Endodermal cell (in vitro differentiated cells): ENCODE measurements at places on chromosomes 12 and 14. TPM values are rescaled to one million over a fixed set of nuclear protein-coding genes. Genes with fewer than 3 reads are reported as not detected.

The ADCY4 gene
- 0.49 TPM in 1 of 3 replicates, not detected in the others for total RNA-seq

The FAIM2 gene
- 0.25 TPM in 1 of 2 replicates, not detected in the other for total RNA-seq

- peaks cover 14% of the 10 kb centered on the region for H3K4me1 ChIP-seq
- DNase-seq, result no peak
- no peak overlapping the region for H3K27ac ChIP-seq
- H3K36me3 ChIP-seq, result no peaks in the 10 kb centered on the region
- no peak overlapping the region for H3K4me3 ChIP-seq
These were observed 155.4 kb upstream of the EGLN3 start for GRCh38 chr14:34106310-34106709.

DNA sequence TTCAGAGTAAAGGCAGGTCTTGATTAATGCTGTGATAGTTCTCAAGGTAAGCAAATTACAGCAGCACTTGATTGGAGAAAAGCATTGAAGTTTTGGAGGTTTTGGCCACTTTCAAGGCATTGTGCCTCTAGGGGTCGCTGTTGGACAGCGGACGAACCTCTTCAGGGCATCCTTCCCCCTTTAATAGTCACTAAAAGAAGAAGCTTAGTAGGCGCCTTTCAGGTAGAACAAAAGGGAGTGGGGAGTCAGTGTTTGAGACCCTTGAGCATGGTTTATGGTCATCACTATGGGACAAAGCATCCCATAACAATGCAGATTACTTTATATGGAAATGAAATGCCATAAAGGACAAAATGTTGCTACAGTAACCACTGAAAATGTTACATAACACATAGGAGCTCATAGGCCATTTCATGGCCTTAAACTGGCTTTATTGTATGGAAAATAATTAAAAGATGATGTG lies 199.5 kb upstream of the DCN start:
- peak overlapping the region; percentile 81 for H3K4me3 ChIP-seq
- peak overlapping the region; percentile 90 for H3K27ac ChIP-seq
- H3K36me3 ChIP-seq, result no peaks in the 10 kb centered on the region
- DNase-seq, result peak; percentile 98

GRCh38 chr14:84493779-84494178 lies 1036.2 kb upstream of the FLRT2 start:
- no peaks in the 10 kb centered on the region for H3K27me3 ChIP-seq
- H3K4me3 ChIP-seq, result no peak overlapping the region
- H3K4me1 ChIP-seq, result peaks cover 4% of the 10 kb centered on the region
- H3K36me3 ChIP-seq, result no peaks in the 10 kb centered on the region

DNA sequence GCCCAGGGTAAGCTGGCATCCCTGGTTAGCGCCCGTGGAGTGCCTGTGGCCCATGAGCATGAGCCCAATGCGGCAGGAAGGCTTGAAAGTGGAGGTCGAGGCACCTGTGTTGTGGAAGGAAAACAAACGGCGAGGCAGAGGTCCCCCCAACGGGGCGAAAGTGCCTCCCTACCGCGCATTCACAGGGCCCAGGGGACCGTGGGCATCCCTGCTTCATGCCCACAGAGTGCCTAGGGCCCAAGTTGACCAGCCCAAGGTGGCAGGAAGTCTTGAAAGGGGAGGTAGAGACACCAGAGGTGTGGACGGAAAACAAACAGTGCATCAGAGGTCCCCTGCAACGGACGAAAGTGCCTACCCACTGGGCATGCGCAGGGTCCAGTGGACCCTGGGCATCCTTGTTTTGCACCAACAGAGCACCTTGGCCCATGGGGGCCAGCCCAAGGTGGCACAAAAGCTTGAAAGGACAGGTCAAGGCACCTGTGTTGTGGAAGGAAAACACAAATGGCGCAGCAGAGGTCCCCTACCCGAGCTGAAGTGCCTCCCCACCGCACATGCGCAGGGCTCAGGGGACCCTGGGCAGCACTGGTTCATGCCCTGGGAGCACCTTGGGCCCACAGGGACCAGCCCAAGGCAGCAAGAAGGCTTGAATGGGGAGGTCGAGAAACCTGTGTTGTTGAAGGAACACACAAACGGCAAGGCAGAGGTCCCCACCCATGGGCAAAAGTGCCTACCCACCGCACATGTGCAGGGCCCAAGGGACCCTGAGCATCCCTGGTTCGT lies 377.5 kb downstream of the ALG10 start:
- no peak overlapping the region for H3K4me3 ChIP-seq
- H3K36me3 ChIP-seq, result no peaks in the 10 kb centered on the region
- no peaks in the 10 kb centered on the region for H3K27me3 ChIP-seq
- H3K4me1 ChIP-seq, result no peaks in the 10 kb centered on the region
- DNase-seq, result peak; percentile 22
